Right ventricle myocardium inferior (tissue), 1 donor: ENCODE measurements at places on chromosomes 3 and 15. TPM values are rescaled to one million over a fixed set of nuclear protein-coding genes. Genes with fewer than 3 reads are reported as not detected.

The OIP5 gene
- total RNA-seq, result 0.51 TPM

The GOLGA6B gene
- not detected for total RNA-seq

The WDR49 gene
- 1.9 TPM for total RNA-seq

The RHOA gene
- total RNA-seq, result 285 TPM

The SEMA3G gene
- total RNA-seq, result 12.3 TPM

The SLC9C1 gene
- total RNA-seq, result 0.95 TPM

The IFT57 gene
- total RNA-seq, result 27.6 TPM

The LSMEM2 gene
- 29.8 TPM for total RNA-seq

The KNL1 gene
- 0.54 TPM for total RNA-seq

The TNFSF10 gene
- total RNA-seq, result 15.7 TPM

The IL17RB gene
- total RNA-seq, result 3.2 TPM

The PP2D1 gene
- total RNA-seq, result not detected

The CFAP92 gene
- total RNA-seq, result 0.49 TPM

The STAB1 gene
- 88.1 TPM for total RNA-seq

The PRRT3 gene
- total RNA-seq, result 0.57 TPM

The FAM3D gene
- not detected for total RNA-seq

The KIF7 gene
- total RNA-seq, result 2.2 TPM

The BOC gene
- 7.1 TPM for total RNA-seq

The TGM5 gene
- total RNA-seq, result not detected

The CELF6 gene
- total RNA-seq, result 1.6 TPM

The ZNF654 gene
- 11.9 TPM for total RNA-seq

The ASB14 gene
- total RNA-seq, result 9.0 TPM

The GATA2 gene
- 9.1 TPM for total RNA-seq

The RLBP1 gene
- not detected for total RNA-seq

The PLSCR2 gene
- not detected for total RNA-seq

The ZNF106 gene
- total RNA-seq, result 457 TPM

The GP5 gene
- total RNA-seq, result not detected

The MEGF11 gene
- total RNA-seq, result not detected

The IQCF5 gene
- not detected for total RNA-seq

The TEX55 gene
- total RNA-seq, result not detected

The BFSP2 gene
- total RNA-seq, result not detected

The KNG1 gene
- total RNA-seq, result 0.62 TPM
